ENCODE measurements at places on chromosomes 4 and X. TPM values are rescaled to one million over a fixed set of nuclear protein-coding genes. Genes with fewer than 3 reads are reported as not detected.

Gene H2BW2
- not detected for total RNA-seq

Gene SYP
- total RNA-seq: 7.2 TPM

Gene HMGN5
- total RNA-seq: 6.6 TPM

Gene LRAT
- not detected for total RNA-seq

Gene DGAT2L6
- not detected for total RNA-seq

Gene PRRG1
- not detected for total RNA-seq

Gene DOK7
- not detected for total RNA-seq

Gene ARHGAP36
- not detected for total RNA-seq

Gene FRAS1
- not detected for total RNA-seq

Gene RHOXF2B
- total RNA-seq: not detected

Gene ASB5
- not detected for total RNA-seq

Gene SCML2
- 3.1 TPM for total RNA-seq

Gene PNMA5
- total RNA-seq: 0.05 TPM

Gene ARAP2
- 40.0 TPM for total RNA-seq

Gene ZDHHC15
- total RNA-seq: 0.23 TPM

Gene SLC39A8
- 53.5 TPM for total RNA-seq

Gene DMD
- total RNA-seq: 0.85 TPM

All from activated CD4-positive, alpha-beta T cell treated with anti-CD3 and anti-CD28 coated beads for 36 hours (primary cell).